Activated CD4-positive, alpha-beta T cell treated with anti-CD3 and anti-CD28 coated beads for 36 hours (primary cell): ENCODE measurements at places on chromosomes 12 and 14.

- no peak for DNase-seq
These were observed 157.6 kb upstream of the LRFN5 start for GRCh38 chr14:41449066-41449465.

DNA sequence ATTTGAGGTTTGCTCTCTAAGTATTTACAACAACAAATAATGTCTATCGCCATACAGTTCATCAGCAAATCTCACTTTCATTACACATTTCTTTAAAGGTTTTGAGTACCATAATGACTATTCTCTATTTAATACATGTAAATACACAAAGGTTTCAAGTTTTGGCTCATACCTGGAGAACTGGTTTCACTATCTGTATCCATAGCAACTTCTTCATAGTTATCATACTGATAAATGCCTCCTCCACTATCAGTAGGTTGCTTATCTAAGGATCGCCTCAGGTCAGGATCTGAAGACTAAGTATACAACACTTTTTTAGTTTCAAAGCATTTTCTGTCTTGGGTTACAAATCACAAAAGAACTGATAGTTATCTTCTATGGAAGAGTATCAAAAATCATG lies 21.4 kb downstream of the ZFC3H1 start:
- DNase-seq: no peak

DNA sequence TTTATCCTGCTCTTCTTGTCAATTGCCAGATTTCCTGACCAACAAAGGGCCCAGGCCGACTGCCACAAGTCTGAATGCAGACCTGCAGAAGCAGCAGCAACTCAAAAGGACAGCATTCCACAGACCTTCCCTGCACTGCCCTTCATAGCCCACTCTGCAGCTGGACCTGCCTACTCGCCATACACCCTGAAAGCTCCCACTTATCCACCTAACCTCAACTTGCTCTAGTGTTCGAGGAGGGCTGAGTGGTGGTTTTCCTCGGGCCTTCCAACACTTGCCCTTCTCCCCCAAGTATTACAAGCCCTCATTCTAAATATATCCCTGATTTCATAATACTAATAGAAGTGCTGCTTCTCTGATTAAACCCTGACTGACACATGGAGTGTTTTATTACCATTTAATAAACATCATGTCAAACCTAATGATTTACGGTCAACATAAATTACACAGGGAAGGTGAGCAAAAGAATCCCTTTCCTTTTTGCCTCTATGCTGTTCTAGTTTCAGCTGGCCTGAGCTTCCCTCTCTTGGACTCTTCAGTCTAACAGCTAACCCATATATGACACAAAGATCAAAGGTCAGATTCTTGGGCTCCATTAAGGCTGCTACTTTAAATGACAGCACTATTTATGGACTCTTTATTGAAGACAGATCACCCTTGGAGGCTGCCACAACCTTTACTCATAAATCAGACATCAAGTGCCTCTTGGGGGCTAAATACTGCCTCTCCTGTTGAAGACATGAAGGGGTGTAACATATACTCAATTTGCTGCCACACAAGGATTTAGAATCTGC lies 1546.9 kb upstream of the TMEM132C start:
- DNase-seq: no peak

DNA sequence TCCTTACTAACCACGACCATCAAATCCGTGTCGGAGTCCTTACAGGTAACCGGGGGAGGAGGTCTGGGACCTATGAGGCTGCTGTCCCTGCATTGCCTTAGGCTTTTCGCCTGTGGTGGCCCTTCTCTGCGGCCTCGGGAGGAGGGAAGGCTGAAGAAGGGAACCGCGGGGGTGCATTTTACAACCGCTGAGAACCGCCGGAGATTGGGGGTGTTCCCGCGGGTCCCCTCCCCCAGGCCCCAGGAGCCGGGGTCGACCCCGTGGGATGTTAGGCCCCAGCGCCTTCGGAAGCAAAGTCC lies 549 bp downstream of the GPHN start:
- no peak for DNase-seq

DNA sequence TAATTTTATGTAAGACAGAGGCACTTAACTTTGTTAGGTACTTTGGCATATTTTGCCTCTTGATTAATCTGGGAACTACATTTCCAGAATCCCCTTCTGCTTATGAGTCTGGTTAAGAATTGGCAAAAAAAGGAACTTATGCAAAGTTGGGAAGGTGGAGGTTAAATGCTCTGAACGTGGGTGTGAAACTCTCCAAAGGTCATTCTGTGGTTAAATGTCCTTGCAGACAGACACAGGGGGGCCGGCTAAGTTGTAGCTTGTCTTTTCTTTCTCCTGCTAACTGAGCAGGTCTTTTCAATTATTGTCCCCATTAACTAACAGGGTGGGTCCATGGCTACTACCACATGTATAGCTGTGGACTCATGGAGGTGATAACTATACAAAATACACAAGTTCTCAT lies 248.6 kb upstream of the NOVA1 start:
- DNase-seq: no peak

- no peak for DNase-seq
These were observed 40.4 kb downstream of the MMAB start for GRCh38 chr12:109532721-109533486.

- no peak for DNase-seq
These were observed 10.2 kb downstream of the TMEM233 start for GRCh38 chr12:119603767-119604166.

- DNase-seq: no peak
These were observed 142.6 kb upstream of the PDZRN4 start for GRCh38 chr12:41045509-41045908.

DNA sequence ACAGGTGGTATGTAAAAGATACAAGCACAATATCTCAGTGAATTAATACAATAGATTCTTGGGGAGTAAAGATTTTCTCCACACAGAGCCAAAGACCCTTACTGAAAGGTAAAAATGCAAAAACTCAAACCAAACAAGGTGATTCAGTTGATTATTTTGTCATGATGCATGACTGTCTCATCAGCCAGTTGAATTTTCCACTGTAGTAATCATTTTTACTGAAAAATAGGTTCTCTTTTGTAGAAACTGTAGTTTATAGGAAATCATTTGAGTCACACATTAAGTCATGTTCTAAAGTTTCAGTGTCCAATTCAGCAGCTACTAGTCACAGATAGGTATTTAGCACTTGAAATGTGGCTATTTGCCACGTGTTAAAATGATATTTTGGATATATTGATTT lies 53.6 kb downstream of the PPFIA2 start:
- DNase-seq: no peak

DNA sequence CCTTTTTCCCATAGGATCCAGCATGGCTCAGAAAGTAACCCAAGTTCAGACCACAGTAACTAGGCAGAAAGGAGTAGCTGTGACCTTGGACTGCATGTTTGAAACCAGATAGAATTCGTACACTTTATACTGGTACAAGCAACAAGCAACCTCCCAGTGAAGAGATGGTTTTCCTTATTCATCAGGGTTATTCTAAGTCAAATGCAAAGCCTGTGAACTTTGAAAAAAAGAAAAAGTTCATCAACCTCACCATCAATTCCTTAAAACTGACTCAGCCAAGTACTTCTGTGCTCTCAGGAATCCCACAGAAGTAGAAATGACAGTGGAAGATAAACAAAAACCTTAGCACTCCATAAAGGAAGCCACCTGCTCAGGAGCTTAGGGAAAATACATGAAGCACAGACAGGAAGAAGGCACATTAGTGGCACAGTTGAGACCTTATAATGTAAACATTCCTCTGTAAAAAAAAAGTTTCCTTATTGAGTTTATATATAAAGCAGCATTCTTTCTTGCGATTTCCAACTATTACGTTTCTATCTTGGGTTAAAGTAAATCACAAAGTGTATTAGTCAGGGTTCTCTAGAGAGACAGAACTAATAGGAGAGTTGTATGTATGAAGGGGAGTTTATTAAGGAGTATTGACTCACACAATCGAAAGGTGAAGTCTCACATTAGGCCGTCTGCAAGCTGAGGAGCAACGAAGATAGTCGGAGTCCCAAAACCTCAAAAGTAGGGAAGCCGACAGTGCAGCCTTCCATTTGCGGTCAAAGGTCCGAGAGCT lies 398.4 kb downstream of the DAD1 start:
- DNase-seq: no peak

DNA sequence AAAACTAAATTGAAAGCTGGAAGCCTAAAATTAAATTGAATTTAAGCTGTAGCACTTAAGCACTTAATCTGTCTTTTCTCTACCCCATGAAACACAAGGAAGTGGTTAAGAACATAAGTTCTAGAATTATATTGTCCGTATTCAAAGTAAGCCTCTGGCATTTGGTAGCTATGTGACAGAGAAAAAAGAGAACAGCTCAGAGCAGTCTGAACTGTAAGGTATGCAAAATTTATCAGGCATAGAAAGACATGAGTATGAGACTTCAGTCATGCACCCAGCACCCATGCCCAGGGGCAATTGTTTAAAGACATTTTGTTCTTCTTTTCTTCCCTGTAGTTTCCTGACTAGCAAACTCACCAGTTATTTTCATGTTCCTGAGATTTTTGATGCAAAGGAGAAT lies 116.7 kb downstream of the KCNMB4 start:
- DNase-seq: no peak

GRCh38 chr12:38984388-38984787 lies 79.0 kb upstream of the CPNE8 start:
- DNase-seq: no peak

DNA sequence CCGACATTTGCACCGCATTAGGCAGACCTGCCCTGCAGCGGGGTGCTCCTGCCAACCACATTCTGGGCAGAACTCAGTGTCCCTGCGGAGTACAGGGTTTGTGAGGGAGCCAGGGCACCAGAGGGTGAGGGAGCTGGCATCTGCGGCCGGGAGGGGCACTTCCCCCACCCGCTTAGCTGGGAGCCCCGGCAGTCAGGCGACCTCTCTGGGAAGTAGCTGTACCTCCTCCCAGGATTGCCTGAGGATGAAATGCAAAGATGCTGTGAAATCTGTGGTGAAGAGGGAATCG lies 58.6 kb downstream of the ANKRD9 start:
- DNase-seq: no peak

GRCh38 chr12:56202366-56202765 lies 13.1 kb upstream of the SMARCC2 start:
- DNase-seq: no peak

DNA sequence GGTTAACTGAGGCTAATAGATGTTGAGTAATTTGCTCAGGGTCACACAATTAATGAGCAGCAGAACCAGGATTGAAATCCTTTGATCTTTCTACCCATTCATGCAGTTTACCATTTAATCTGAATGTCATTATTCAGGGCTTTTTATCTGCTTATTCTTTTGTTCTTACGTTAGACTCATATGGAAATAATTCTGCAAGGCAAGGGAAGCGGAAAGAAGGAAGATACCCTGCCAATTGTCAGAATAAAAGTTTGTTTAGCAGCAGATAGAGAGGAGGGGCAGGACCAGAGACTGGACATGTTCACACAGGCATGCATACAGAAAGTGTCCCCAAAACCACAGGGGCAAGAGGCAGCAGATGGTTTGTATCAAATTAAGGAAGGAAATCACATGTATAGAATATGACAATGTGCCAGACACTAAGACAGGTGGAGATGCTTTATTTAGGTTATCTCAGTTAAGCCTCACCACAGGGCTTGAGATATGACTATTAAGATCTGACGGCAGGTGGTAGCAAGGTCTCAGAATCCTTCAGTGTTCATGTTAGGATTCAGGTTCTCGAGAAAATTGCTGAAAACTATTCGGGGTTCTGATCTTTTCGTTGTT lies 29.8 kb downstream of the BRMS1L start:
- DNase-seq: no peak

- no peak for DNase-seq
These were observed 157.3 kb upstream of the NOS1 start for GRCh38 chr12:117518594-117519270.

- no peak for DNase-seq
These were observed 5.1 kb downstream of the ARL6IP4 start for GRCh38 chr12:122985338-122986257.

DNA sequence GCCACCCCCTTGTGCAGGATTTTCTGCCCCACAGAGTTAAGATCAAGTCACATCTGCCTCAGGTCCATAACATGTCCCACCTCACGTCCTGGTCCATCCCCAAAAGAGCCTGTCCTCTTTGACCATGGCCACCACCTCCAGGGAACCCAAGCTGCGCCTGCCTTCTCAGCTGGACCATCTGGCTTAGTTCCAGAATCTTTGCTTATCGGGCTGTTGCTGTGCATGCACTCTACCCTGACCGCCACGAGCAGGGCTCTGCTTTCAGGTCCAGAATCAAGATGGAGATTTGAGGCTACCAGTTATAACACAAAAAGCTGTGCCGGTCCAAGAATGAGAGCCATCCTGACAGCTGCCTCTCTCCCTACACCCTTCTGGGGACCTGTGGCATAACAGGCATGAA lies 326.7 kb downstream of the DPF3 start:
- no peak for DNase-seq
